ENCODE measurements at places on chromosomes 16 and 17.

DNA sequence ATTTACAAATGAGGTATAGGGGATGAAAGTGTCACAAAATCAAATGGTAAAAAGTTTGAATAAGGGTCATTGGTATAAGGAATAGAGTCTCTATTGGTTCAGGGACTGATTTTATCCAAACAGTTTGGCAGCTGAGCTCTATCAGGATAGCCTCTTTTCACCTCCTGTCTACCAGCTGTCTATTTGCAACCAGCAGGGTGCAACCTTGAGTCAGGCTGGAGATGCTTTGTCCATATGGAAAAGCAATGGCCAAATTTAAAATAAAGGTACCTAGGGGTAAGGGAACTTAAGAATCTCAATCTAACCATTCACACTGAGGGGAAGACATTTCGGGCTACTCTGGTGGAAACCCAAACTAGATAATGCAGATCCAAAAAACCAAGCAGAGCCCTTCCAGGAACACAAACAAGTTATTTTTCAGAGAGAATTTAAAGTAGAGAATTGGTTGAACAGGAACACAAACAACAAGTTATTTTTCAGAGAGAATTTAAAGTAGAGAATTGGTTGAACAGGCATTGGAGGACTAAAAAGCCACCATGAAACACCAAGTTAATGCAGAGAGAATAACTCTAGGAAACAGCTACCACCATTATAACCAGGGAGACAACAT, 12.6 kb upstream of the CA10 start:
- DNase-seq, result no peak

- no peak for DNase-seq
These were observed 9.8 kb upstream of the SOST start for GRCh38 chr17:43768382-43768781.

DNA sequence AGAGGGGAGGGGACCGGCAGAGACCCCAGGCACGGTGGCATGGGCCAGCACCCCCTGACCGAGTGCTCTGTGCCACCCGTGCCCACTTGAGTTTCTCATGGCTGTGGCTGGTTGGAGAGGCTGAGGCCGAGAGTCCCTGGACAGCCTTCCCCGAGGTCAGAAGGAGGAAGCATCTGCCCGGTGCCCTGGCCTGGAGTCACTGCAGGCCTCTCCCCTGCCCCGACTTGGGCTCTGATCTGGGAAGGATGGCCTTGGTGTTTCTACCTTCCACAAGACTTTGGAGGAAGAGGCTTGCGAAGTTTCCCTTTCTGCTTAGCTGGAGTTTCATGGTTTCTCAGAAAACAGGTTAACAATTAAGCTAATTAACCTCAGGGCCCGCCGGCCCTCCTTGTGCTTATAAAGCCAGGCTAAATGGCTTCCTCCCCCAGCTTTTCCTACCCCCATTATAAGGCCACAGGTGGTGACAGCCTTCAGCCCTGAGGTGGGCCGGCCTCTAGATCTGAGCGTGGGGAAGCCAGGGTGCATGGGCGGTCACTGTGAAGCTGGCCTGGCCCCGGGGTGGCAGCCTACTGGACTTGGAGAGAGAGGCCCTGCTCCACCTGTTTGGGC, 17.3 kb downstream of the LLGL2 start:
- no peak for DNase-seq

DNA sequence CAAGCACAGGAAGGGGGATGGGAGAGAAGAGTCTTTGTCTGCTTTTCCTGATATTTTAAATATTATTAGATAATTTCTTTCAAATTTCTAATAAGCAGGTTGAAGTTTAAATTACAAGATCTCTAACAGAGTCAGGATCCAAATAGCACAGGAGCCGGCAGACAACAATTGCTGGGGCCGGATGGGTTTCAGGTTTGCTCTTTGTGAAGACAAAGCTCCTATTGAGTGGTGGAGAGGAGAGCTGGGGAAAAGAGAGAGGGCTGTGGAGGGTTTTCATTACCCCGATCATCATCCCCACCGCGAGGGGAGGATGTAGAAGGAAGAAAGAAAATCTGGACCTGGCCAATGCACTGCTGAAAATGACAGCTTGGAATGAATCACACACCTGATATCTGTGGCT, 197.3 kb downstream of the SOX9 start:
- DNase-seq, result no peak

DNA sequence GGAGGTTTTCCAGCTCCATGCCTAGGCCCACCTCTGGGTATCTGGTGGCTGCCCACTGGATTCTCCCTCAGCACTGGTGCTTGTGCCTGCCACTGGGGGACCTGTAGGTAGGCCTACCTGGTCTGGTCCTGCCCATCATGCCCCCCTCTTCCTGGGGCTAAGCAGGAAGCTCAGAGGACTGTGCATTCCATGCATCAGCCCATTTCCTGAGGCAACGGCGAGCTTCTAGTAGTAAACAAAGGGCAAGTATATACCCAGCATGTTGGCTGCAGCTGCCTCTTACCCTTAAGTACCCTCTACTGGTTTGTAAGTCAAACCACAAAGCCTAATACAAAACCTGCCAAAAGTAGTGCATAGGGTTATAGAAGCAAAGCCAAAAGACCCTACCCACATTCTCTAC, 37.5 kb downstream of the SDR42E1 start:
- DNase-seq, result no peak

GRCh38 chr17:36105781-36106492, 2.3 kb downstream of the CCL4 start:
- DNase-seq, result no peak

DNA sequence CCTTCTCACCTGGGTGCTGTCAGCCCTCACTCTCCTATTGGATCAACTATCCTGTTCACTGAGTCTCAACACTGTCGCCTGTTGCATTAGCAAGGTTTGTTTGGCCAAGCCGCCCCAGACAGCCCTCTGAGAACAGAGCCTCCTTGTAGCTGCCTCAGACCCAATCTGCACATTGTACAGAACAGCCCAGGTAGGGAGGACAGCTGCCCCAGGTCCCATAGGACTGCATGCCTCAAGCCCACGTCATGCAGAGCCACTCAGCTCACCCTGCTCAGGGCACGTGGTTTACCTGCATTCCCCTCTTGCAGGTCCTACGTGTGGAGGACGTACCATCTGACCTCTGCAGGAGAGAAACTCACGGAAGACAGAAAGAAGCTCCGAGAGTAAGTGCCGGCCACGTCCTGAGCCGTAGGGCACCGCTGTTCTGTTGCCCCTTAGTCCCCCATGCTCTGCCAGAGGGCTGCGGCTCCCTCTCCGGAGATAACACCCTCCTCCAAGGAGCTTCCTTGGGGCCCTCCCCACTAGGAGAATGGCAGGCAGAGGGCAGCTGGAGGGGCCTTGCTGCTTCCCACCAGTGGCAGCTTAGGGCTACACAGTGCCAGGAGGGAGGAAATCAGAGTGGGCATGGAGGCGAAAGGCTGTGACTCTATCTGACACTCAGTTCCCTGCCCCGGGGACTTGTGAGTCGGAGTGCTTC, 2.8 kb downstream of the SNRNP25 start:
- DNase-seq, result no peak

DNA sequence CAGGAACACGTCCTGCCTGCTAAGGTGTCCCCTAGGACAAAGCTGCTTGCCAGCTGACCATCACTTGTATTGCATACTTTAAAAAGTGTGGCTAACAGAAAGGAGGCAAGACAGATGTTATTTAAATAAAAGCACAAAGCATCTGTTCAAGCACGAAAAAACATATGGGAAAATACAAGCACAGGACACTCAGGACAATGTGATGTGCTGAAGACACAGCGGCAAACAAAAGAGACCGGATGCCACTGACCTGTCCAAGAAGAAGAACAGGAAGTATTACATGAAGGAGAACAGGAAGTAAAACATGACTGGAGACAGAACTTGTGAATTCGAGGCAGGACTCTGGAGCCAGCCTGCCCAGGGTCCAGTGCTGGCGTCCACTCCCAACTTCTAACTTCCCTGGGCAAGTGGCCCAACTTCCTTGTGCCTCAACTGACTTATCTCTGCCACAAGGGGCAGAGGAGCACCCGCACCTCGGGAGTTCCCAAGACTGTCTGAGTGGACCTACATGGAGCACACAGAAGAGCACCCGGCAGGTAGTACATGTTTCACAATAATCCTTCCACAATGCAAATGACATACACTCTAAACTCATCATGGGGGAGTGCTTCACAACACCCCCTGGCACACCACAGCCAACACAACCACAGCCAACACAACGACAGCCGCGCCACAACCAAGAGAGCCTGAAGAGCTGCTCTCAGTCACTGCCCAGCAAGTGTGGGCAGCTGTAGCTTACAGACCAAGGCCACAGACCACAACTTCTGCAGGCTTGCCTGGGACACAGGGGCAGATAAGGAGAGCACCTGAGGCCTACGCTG, 36.6 kb downstream of the ANKRD11 start:
- DNase-seq, result no peak

- no peak for DNase-seq
These were observed 37.7 kb upstream of the CCDC182 start for GRCh38 chr17:57782647-57783337.

DNA sequence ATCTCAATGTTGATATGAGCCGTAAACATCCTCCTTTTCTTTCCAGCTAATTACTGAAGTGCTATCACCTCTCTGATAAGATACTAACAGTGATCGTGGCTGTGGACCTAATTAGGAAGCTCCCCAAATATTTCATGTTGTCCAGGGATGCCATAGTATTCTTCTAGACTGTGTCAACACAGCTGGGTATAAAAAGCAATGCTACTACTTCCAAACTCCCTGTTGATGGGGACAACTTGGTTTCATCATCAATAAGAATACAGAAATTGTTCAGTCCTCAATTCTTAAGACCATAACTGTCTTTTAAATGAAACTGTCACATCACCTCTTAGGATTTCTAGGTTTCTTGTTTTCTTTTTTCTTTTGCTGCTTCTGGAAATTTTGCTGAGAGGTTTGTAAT, 530.6 kb downstream of the TOX3 start:
- no peak for DNase-seq

GRCh38 chr16:57756424-57757325, 21.1 kb downstream of the KATNB1 start:
- no peak for DNase-seq

GRCh38 chr17:17778308-17779014, 58.3 kb downstream of the SREBF1 start:
- no peak for DNase-seq

DNA sequence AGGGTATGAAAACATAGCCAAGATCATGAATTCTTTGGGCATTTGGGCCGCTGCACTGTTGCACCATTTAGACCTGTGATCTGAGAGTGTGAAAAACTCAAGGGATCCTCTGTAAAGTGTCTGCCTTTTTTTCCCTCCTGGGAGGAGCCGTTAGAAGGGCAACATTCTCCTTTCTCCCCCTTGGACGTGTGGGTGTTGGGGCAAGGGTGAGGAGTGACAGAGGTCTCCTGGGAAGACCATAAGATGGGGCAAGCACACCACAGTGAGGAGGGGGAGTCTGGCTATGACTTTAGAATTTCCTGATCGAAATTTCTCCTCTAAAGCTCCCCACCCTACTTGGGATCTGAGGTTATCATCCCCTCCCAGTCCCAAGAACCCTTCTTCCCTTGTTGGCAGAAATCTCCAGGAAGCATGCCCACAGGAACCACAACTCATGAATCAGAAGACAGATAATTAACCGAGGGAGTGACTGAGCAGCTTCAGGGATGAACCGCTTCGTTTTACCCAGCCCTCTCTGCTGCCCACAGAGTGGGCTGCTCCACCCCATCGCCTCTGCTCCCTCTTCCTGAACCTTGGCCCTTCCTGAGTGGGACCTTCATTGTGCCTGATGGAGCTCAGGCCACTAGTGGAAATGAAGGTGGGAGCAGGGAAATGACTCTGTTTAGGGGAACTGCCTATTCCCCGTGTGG, 4.2 kb downstream of the ITGB3 start:
- DNase-seq, result no peak

- no peak for DNase-seq
These were observed 281.6 kb downstream of the RBFOX1 start for GRCh38 chr16:7614021-7614795.

GRCh38 chr16:54654429-54654828, 276.2 kb upstream of the IRX5 start:
- no peak for DNase-seq

DNA sequence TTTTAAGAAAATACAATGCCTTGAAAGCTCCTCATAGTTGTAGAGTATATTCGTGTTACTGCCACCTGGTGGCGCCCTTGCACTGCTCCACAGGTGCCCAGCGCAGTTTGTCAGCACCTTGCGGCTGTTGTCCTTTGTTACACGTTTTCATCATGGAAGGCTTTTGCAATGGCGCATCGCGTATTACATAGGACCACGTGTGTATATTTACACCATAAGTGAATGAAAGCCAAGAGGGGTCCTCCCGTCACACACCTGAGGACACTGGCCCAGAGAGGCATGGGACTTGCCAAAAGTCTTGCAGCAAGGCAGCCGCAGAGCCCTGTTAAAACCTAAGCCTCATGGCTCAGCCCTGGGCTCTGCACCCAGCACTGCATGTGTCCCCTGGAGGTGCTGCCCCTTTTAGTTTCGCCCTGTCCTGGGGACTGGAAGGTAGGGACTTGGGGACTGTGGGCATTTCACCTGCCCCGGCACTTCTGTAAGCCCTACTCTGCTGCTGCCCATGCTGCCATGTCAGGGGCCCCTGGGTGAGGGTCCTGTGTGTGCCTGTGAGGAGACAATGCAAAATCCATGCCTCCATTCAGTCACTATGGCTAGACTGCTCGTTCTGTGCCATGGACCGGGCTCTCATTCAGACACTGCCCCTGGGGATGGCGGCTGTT, 24.3 kb downstream of the POLR3E start:
- DNase-seq, result peak; percentile 39

- DNase-seq, result no peak
These were observed 107.6 kb downstream of the ZNF423 start for GRCh38 chr16:49748322-49748721.

- no peak for DNase-seq
These were observed 8.0 kb downstream of the PIGQ start for GRCh38 chr16:577796-578195.

GRCh38 chr17:46928467-46929261, 5.7 kb downstream of the GOSR2 start:
- no peak for DNase-seq

DNA sequence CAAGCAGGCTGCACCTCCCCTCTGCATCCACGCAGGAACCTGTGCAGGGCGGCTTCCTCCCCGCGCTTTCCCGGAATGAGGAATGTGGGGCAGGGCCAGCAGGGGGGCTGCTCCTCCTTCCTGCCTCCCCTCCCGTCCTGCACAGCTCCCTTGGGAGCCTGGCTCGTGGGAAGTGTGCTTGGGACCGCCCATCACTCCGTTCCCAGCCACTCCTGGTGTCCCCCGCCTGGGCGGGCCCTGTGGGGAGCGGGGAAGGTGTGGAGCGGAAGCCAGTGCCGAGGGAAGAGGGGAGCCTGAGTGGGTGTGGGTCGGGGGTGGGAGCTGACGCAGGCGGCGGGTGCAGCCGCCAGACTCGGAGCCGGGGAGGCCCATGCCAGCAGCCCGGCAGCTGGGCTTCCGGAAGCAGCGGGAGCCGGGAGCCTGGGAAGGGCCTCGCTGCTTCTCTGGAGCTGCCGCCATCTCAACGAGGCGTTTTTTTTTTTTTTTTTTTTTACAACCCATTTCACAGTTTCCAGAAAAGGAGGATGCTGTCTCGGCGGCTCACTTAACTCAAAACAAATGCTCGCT, 24.1 kb downstream of the BAHCC1 start:
- DNase-seq, result no peak

DNA sequence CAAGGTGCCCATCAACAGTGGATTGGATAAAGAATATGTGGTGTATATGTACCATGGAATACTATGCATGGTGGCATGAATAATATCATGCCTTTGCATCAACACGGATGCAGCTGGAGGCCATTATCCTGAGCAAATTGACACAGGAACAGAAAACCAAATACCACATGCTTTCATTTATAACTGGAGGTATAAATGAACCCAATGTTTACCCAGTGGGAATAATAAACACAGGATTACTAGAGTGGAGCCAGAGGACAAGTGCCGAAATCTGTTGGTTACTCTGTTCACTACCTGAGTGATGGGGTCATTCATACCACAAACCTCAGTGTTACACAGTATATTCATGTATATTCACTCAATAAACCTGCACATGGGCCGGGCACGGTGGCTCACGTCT, 125.2 kb downstream of the CDH11 start:
- no peak for DNase-seq

Data from stimulated activated CD8-positive, alpha-beta memory T cell treated with anti-CD3 and anti-CD28 coated beads, Interleukin-4, amount 100 ng/mL, for 24 hours (primary cell).